Activated CD4-positive, alpha-beta T cell treated with anti-CD3 and anti-CD28 coated beads, Interleukin-2, amount 50 U/mL, for 48 hours (primary cell): ENCODE measurements at places on chromosomes 5 and 9.

GRCh38 chr9:289121-289520 lies 74.5 kb downstream of the DOCK8 start:
- no peak for DNase-seq

DNA sequence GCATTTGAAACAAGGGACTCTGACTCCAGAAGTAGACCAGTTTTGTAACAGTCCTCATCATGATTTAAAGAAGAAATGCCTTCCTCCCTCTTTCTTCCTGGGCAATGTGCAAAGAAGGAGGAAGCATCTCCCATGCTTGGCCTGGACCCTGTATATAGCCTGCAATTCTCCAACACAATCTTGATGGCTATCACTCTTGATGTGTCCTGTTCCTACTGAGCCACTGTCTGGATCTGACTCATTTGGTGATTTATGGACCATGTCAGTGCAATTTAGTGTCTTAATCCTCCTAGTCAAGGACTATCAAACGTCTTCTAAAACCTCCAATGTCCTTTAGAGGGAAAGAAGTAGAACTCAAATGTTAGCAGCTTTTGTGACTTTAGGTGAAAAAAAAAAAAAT lies 697.3 kb downstream of the TLR4 start:
- no peak for DNase-seq

DNA sequence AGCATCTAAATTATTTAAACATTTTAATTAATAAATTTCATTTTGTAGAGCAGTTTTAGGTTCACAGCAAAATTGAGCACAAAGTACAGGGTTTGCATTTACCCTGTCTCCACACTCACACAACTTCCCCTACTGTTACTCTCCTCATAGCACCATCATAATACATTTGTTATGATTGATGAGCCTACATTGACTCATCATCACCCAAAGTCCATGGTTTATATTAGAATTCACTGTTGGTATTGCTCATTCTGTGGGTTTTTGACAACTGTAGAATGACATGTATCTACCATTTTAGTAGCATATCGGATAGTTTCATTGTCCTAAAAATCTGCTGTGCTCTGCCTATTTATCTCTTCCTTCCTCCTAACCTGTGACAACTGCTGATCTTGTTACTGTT lies 411.1 kb upstream of the MPDZ start:
- no peak for DNase-seq

DNA sequence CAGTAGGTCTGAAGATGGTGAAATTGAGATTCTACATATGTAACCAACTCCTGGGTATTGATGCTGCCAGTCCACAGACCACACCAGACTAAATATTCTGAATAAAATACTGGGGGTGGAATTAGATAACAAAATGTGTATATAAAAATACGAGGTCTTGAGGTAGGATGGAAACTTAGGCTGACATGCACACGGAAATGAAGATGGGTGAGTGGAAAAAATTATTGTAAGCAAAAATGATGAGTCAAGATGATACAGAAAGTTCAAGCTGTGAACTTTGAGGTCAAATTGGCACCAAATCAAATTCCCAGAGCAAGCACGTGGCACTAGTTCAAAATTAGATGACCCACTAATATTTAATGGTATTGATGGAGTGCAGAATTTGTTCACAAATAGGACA lies 713.4 kb upstream of the ACO1 start:
- DNase-seq: no peak
